ENCODE measurements at places on chromosomes 2 and 18. TPM values are rescaled to one million over a fixed set of nuclear protein-coding genes. Genes with fewer than 3 reads are reported as not detected.

Gene ELOA2
- not detected for total RNA-seq

Gene SNRNP27
- total RNA-seq, result 57.6 TPM

Gene POTEE
- not detected for total RNA-seq

DNA sequence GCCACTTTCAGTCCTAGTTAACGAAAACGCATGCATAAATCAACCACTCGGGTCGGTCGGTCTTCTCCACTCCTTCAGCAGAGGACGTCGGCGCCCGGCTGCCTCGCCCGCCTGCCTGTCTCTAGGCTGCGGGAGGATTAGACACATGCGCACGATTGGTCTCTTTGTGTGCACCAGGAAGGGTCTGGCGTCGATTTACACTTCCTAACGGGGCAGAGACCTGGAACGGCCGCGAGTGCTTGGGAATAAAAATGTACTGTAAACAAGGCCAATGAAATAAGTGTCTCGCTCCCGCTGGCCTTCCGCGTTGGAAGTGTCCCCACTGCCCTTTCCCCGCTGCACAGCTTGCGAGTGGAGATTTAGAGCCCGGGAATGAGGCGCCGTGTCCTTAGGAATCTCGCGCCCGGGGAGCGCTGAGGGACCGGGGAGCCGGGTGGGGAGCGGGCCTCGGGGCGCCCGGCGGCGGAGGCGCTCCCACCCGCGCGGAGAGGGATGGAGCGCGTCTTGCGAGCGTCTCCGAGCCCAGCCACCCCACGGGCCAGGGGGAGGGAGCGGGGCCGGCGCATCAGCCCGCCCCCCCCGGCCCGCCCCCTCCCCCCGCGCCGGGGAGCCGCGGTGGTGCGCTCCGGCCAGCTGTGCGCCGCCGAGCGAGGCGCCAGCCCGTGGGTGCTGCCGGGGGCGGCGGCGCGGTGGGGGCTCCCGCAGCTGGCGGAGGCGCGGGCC lies at the start of gene DOK6:
Gene DOK6, plus strand, starts transcription at position 636 of the 723 bp plus-strand sequence.
- DNase-seq, result peak; percentile 21

- no peak for DNase-seq
Measured at GRCh38 chr2:193253014-193253530, 1058.3 kb upstream of the TMEFF2 start.

DNA sequence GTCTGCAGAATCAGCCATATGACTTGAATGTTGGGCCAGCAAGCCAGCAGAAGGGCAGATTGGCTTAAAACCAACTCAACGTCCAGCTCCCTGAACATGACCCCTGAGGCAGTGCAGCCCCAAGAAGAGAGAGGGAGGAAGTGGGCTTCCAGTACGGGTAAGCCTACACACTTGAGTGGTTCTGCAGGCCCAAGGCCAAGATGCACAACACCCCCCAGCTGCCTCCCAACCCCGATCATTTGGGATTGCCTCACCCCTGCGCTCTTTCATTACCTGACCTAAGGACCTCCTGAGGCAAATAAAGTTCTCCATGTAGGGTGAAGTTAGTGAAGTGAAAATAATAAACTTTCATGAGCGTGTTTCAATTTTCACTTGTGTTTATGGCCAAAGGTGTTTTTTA lies 536.0 kb downstream of the TNS1 start:
- DNase-seq, result no peak

DNA sequence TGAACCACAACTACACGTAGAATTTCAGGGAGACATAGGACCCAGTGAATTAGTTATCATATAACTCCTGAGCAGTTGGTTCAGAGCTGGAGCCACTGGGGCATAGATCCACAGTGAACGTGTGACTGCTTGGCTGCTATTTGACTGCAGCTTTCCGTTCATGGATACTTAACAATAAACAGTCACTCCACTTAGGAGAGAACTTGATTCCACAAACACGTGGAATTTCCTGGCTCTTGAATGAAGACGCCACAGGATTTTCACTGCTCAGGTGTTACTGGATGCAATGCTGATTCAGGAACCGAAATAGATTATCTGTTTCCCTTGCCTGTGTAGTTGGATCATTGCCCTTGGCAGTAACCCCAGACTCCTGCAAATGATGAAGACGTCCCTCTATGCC lies 679.1 kb upstream of the ZEB2 start:
- DNase-seq, result no peak

- no peak for DNase-seq
Measured at GRCh38 chr2:207720517-207721187, 9.2 kb downstream of the CCNYL1 start.

DNA sequence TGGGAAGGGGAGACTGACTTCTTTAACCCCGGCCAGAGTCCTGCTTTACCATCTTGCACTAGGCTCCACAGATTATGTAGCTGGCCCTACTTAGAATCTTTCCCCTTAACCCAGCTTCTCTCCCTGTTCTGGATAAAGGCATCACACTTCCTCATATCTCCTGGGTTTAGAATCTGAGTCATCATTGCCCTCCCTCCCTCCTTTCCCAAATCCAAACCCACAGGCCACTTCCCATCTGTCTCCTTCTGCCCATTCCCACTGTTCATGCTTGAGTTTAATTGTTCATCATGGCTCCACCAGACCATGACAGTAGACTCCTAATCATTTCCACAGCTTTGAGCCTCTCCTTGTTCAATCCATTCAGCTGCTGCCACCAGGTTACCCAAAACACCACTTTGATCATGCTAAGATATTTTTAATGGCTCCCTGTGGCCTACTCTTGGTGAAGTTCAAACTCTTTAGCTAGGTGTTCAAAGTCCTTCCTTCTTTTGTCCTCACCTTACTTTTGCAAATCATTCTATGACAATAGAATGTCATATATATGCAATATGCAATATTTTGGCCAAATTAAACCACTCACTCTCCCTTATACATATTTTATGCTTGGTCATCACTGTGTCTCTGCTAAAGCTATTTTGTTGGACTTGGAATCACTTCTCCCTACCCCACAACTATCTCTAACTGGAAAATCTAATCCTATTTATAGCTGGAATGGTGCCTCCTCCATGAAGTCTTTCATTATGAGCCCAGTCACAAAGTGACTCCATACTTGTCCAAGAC lies 5.5 kb downstream of the PDE11A start:
- no peak for DNase-seq

DNA sequence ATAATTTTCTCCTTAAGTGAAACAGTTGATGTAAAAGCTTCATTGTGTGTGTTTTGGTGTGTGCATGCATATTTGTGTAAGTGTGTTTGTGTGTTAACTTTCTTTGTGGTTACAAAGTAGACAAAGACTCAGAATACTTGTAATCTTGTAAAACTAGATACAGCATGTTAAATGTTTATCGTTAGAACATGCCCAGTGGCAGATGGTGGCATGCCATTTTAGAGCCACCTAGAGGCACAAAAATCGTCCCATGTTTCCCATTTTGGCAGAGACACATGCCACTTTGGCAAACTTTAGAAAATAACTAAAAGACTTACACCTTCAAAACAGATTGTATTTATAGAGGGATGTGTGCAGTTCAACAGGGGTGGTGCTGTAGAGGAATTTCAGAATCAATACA lies 224.1 kb downstream of the LRP1B start:
- no peak for DNase-seq

GRCh38 chr18:35775887-35776286 lies 194.3 kb downstream of the GALNT1 start:
- DNase-seq, result no peak

- no peak for DNase-seq
Measured at GRCh38 chr18:58106289-58107070, 62.5 kb downstream of the NEDD4L start.

All from adrenal gland (tissue), 19 donors.